ENCODE measurements at places on chromosomes 2 and 18.

GRCh38 chr2:34294961-34295360 is 695.9 kb upstream of the FAM98A start:
- DNase-seq = no peak

- peak; percentile 71 for DNase-seq
Measured at GRCh38 chr2:10835052-10835970, 22.7 kb upstream of the PDIA6 start.

DNA sequence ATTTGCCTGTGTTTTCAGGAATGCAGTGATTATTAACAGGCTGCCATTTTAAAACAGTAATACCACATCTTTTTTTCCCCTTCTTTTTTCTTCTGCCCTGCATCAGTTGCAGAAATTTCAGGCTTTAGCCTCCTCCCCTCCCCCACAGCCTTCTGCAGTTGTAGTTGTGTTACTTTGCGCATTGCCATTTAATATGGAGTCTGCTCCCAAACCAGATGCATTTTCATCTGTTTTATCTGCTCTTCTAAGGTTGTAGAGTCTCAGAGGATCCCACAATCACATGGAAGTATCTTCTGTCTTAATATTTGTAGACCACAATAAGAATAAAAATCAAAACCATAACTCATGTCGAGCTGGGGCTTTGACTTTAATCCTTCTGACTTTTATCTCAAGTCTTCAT is 3.8 kb downstream of the ASXL3 start:
- no peak for DNase-seq

DNA sequence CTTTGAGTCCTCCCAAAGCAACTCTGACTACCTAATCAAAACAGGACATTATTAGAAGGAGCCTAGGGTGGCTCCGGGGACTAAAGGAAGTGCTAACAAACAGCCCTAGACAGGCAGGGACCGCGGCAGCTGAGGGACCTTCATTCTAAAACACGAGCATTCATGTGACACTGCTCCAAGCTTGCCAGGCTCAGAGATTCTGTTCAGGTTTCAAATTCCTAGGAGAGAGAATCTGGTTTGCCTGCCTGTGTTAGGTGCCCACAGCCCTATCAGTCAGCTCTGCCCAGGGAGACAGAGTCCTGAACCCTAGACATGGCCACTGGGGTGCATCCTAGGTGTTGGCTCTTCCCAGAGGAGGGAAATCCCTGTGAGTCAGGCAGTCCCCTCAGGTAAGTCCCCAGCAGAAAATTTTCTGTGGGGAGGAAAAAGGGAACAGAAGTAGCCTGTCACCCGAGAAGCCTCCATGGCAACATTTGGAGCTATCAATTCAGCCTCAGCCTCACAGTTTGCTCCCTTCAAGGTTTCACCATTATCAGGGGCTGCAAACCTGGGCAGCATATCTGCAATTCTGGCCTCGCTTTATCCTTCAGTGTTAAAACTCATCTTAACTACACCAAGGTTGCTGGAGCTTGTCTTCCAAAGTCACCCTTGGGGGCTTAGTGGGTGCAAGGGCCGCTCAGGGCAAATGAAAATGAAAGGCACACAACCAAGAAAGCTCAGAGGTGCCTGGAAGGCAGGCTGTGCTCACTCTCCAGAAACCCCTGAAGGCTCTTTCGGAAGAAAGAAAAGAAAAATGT is 28.6 kb downstream of the PCBP1 start:
- DNase-seq = no peak

GRCh38 chr2:128552806-128553551 is 234.3 kb upstream of the HS6ST1 start:
- DNase-seq = no peak

Data from T follicular helper cell (primary cell).